ENCODE measurements at places on chromosomes 13 and 19.

- DNase-seq = no peak
Measured at GRCh38 chr13:41413872-41414271, 43.5 kb upstream of the RGCC start.

DNA sequence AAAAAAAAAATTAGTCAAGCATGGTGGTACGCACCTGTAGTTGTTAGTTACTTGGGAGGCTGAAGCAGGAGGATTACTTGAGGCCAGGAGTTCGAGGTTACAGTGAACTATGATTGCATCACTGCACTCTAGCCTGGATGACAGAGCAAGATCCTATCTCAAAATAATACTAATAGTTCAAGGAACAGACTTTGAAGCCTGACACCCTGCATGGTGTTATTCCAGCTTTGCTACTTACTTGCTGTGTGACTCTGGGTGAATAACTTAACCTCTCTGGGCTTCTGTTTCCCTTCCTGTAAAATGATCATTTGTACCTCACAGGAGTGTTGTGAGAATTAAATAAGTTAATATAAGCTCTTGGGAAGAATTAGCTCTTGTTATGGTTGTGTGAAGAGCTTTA lies 3.5 kb upstream of the FOSB start:
- DNase-seq = no peak

DNA sequence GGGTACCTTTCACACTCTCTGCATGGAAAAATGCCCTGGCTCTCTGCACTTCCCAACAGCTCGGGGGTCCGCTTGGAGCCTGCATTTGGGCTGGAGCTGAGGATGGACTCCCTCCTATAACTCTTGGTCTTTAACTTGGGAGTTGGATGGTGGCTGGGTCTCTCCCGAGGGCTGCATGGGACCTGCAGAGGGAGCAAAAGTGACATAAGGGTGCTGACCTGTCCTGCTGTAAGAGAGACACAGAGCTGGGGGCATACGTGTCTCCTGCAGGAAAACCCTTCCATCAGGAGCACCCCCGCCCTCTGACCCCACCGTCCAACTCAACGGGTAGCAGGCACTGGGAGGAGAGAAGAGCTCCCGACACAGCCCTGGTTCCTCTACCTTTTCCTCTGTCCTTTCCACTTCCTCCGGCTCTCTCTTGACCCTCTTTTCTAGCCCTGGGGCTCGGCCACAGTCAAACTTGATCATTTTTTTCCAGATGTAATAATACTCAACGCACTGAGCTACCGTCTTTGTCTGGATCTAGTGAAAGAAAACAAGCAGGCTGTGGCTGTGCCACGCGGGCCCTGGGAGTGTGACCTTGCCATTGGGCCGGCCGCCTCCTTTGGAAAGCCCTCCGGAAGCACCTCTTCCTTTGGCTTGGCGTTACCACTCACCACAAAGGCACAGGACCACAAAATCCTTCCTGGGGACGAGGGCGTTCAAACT lies 6.8 kb upstream of the NAPA start:
- DNase-seq = no peak

DNA sequence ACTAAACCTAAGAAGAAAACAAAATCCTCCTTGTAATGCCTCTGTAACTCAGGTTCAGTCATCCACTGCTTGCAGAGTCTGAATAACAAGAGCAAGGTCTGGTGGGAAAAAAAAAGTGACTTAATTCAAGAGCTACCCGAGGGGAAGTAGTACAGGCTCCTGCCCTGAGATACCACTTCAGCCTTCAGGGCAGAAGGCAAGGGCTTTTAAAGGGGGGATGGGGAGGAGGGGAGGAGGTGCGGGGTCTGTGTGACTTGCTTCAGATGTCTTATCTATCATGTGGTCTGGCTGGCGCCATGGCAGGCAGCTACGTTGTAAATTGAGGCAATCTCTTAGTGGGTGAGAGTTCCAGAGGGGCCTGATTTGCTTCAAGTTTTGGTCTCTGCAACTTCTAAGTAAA lies 66.7 kb downstream of the LRRC63 start:
- DNase-seq = no peak

DNA sequence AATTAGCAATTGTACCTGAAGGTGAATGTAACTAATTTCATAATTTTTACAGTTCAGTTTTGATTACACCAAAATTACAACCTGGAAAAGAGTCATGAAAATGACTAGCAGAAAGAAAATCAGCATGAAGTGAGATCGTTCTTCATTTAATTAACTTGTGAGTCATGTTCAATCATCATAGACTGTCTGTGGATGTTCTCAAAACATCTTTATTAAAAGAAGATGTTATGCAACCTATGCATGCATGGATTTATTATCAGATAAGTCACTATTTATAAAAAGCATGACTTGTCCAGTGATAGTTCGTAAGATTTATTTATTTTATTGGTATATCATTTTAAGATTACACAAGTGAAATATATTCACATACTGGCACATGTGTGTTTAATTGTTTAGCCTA lies 245.9 kb downstream of the ITGBL1 start:
- no peak for DNase-seq

GRCh38 chr13:74298923-74299322 lies 164.7 kb upstream of the KLF12 start:
- DNase-seq = no peak

GRCh38 chr13:20274466-20274865 lies 42.3 kb upstream of the GJB6 start:
- DNase-seq = no peak

GRCh38 chr13:114074671-114075315 lies 57.6 kb downstream of the RASA3 start:
- DNase-seq = no peak

DNA sequence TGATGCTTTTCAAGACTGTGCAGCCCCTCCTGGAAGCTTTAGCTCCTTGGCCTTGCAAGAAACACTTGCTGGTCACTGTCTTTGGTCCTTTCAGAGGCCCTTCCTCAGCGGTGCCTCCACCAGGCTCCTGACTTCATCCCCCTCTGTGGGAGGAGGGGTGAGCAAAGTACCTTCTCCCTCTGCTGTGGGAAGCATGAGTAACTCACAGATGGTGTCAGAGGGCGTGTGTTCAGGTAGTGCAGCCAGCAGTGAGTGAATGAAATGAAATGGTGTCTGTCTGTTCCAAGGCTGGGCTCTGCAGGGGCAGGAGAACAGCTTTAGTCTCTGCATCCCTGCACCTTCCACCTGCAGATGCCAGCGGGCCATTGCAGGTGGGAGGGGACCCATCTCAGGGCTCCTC lies 102.9 kb downstream of the SHISA2 start:
- no peak for DNase-seq

- no peak for DNase-seq
Measured at GRCh38 chr13:95644601-95645052, at the start of gene DZIP1. Gene DZIP1 (minus strand): TSS chr13:95644706. CDS start chr13:95642029, 2,677 bp downstream.

- DNase-seq = no peak
Measured at GRCh38 chr13:30974350-30974749, 41.9 kb downstream of the TEX26 start.

DNA sequence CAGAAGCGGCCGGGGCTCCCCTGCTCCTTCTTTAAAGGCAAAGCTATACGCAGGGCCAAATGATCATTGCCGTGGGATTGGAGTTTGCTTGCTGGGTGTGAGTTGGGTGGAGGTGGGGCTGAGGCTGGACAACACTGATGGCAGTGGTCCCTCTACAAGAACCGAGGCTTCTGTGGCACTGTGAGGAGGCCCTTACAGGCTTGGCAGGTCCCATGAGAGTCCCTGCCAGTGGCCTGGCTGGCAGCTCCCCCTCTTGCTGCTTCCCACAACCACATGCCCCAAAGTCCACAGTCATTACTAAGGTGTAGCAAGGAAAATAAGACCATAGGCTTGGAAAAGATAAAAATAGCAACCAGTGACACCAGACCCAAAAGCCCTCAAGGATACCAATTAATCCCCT lies 98.4 kb downstream of the ANKRD10 start:
- no peak for DNase-seq

DNA sequence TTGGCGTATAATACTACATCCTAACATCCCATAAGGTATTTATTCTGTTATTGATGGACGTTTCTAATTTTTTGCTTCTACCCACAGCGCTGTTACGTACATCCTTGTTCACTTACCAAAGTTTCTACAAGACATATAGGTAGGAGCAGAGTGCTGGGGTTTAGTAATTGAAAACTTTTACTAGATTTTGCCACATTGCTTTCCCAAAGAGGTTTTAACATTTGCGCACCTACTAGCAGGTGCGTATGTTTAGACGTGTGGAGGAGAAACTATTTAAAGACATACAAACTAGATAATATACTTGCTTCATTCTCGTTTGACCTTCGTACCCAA lies 559 bp upstream of the RPL21 start:
- DNase-seq = no peak

DNA sequence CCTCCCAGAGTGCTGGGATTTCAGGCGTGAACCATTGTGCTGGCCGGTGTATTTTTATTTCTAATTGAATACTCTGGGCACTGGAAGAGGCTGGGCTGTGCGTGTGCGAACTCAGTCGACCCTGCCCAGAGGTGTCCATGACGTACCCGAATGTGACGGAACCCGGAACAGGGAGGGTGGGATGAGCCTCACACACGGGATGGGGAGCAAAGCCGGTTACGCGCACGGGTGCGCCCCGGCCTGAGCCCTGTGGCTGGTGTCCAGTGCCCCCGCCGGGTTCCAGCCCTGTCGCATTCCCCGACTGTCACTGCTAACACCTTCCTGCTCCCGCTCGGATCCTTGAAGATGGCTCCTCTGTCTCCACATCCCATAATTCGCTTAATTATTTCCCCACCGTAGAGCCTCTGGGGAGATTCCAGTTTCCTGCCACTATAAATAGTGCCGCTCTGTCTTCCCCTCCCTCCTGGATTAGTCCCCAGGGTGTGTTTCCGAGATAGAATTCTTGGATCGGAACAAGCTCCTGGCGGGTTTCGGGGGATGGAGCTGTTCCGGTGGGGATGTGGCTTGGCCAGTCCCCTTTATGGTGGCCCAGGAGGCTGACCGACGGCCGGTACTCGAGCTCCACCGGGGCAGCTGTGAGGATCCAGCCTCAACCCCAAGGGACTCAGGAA lies 22.0 kb downstream of the SBNO2 start:
- DNase-seq = no peak

DNA sequence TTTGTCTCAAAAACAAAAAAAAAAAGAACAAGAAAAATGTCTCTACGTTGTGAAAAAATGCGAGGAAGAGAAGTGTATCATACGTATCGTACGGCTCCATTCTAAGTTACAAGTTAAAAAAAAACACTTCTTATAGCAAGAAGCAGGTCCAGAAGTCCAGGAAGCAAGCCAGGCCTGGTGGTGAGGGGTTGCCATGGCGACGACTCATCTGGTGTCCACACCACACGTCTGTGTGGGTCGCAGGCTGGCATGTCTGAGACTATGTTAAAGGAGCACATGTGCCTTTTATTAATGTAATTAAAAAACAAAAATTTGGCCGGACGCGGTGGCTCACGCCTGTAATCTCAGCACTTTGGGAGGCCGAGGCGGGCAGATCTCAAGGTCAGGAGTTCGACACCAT lies 5.9 kb downstream of the MED16 start:
- DNase-seq = no peak

DNA sequence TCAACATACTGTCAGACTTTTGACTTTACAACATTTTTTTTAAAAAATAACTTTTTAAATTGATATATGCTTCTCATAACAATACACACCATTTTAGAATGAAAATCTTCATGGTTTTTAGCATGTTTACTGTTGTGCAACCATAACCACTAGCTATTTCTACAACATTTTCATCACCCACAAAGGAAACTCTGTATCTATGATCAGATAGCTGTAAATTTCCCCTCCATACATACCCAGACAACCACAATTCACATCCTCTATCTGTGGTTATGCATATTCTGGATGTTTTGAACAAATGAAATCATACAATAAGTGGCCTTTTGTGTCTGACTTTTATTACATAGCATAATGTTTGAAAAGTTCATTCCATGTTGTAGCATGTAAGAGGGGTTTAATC lies 1666.0 kb downstream of the EFNB2 start:
- no peak for DNase-seq

DNA sequence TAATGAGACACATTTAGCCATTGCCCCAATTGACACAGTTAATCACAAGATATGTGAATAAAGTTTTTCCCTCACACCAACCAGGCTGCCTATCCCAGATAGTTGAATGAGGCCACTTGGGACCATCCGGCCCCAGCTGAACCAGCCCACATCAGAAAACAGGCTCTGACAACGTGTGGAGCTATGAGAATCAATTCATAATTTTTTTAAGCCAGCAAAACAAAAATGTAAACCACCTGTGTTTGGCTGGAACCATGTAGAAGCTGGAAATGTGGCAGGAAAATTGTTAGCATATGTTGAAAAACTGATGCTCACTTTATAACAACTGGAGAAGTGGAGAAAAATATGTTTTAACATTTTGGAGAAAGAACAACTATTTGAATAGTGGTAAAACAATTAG lies 1161.3 kb downstream of the SLITRK1 start:
- DNase-seq = no peak

DNA sequence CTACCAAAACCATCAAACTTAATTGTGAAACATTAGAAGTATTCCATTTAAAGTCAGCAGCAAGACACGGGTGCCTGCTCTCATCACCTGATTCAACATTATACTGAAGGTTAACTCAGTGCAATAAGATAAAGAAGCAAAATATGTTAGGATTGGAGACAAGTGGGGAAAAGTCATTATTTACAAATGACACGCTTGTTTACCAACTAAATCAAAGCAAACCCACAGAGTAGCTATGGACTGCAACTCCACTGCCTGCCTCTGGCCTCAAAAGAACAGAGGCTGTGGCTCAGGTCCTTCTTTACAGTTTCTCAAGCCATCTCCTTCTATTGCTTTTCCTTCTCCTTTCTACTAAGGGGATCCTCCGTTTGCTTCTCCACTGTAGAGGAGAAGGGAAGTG lies 21.0 kb upstream of the ATP12A start:
- no peak for DNase-seq

DNA sequence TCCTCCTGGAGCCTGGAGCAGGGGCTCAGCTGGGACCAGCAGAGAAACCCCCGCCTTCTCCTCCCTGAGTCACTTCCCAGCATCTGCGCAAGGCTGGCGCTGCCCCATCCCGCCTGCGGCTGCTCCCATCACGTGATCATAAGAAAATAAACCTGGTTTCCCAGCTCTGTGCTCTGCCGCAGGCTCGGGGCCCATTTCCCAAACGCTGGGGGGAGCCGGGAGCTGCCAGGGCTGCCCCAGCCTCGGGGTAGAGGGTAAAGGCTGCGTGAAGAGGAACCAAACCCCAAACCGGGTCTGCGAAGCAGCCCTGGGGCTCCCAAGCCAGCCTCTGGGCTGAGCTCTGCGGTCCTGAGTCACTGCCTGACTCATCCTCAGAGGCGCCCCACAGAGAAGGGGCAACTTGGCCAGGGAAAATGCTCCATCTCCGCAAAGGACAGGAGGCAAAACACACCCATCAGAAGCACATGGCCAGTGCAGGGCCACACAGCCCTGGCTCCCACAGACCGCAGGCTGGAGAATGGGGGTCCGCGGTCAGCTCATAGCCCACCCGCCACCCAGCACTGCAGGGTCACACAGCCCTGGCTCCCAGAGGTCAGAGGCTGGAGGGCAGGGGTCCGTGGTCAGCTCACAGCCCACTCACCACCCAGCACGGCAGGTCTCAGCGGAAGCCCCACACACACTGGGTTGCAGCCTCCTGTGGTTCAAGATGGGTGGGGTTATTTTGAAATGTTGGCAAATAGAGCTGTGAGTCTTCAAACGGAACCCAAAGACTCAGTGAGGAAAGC lies 67.1 kb downstream of the RASA3 start:
- peak; percentile 67 for DNase-seq
